ENCODE measurements at places on chromosomes 2 and 18.

DNA sequence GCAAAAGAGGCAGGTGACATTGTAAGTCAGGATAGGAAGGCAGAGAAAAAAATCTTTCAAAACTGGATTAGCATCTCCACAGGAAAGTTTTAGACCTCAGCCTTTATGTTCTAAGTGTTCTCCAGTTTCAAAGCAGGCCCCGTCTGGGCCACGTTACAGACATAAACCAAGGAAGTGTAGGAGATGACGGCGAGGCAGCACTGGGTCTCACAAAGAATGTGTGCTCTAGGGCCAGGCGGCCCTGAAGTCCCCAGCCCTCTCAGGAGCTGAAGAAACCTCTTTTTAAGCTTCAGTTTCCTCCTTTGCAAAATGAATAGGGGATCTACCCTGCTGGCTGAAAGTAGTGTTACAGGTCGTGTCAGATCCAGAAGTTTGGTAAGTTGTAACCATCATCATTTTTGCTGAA lies 81.7 kb downstream of the SPRED2 start:
- H3K4me1 ChIP-seq, result peaks cover 7% of the 10 kb centered on the region

DNA sequence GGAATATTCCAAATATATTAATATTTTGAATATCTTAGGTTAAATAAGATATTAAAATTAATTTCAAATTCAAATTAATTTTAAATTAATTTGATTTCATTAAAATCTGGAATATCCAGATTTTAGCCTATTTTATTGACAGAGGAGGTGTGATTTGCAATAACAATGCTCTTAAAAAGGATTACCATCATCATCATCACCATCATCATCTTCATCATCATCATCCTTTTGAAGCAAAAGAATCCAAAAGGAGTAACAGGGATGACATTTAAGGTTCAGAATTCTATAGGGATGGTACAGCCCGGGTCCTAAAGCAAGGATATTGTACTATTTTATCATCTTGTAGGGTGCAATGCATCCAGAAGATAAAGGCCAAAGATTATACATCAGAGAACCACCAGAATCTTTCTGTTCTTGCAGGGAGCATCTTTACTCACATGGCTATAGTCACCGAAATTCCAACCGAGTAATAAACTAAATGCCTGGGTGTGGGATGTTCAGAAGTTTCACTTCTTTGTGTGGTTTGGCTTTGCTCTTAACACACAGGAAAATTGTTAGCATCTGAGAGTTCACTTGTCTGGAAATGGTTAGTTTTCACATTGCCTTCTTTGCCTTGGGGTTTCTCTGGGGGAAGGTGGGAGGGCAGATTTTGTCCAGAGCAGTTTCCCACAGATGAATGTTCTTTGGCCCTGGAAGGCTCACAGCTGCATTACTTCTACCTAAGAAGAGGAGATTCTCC lies 99.1 kb upstream of the ITGA6 start:
- DNase-seq, result no peak
- no peak overlapping the region for H3K4me3 ChIP-seq
- no peaks in the 10 kb centered on the region for H3K36me3 ChIP-seq
- H3K27me3 ChIP-seq, result no peaks in the 10 kb centered on the region

GRCh38 chr18:10443001-10443400 lies 11.4 kb upstream of the APCDD1 start:
- no peaks in the 10 kb centered on the region for H3K27me3 ChIP-seq
- no peak overlapping the region for H3K4me3 ChIP-seq
- H3K27ac ChIP-seq, result no peak overlapping the region

DNA sequence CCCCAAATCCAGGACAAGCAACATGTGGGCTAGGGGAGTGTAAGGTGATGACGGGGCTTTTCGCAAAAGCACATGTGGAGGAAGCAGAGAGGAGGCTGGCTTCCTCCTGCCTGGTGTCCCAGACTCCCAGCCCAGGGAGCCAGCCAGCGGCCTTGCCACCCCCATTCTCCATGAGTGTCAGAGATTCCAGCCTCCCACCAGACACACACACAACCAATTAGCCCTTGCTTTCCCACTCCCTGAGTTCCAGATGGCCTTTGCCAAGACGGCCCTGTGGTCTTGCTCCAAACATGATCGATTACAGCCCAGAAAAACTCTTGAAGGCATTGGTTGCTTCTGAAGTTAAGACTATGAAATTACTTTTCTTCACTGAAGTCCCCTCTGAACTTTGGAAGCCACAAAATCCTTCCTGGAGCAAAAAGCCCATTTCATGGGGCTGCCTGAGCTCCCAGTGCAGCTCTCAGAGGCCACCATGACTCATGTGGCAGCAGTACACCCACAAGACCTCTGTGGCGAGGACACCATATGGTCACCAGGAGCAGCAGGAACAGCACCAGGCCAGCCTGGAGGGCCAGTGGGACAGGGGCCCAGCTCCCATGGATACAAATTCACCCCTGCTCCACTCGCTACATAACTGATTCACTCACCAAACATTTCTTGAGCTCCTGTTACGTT lies 69.1 kb upstream of the PID1 start:
- H3K27ac ChIP-seq, result no peak overlapping the region
- DNase-seq, result no peak
- H3K36me3 ChIP-seq, result no peaks in the 10 kb centered on the region
- no peaks in the 10 kb centered on the region for H3K27me3 ChIP-seq
- H3K4me3 ChIP-seq, result no peak overlapping the region

DNA sequence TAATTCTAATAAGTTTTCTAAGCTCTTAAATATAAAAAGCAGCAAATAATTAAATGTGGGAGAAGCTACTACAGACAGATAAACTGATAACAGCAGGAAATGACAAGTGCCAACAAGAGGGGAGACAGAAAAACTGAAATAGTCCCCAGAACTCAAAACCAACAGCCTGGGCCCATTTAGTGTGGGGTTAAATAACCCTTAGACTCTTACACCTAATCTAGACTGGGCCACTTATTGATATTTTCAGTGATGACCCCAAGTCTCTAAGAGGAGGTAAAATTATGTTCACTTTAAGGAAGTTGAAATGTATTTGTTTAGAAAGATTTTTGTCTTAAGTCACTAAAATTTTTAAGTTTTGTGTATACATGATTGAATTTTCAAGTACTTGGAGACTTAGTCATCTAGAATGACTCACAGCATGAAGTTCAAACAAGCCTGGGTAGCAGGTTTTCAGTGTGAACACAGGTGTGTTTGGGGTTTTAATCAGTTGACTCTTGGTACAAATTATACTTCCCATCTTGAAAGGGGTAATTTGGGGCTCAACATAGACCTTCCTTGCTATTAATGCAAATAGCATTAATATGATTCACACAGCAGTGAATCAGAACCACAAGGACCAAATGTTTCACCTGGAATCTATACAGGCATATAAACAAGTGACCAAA lies 54.9 kb upstream of the MYO3B start:
- H3K4me3 ChIP-seq, result no peak overlapping the region
- no peaks in the 10 kb centered on the region for H3K4me1 ChIP-seq
- no peaks in the 10 kb centered on the region for H3K36me3 ChIP-seq
- no peak for DNase-seq

GRCh38 chr2:46655551-46656436 lies 176.4 kb downstream of the TMEM247 start:
- no peak for DNase-seq
- no peaks in the 10 kb centered on the region for H3K27me3 ChIP-seq
- H3K4me1 ChIP-seq, result peaks cover 10% of the 10 kb centered on the region
- no peak overlapping the region for H3K27ac ChIP-seq

- no peak for DNase-seq
- H3K4me1 ChIP-seq, result peaks cover 9% of the 10 kb centered on the region
- H3K27me3 ChIP-seq, result no peaks in the 10 kb centered on the region
- peaks cover 32% of the 10 kb centered on the region for H3K36me3 ChIP-seq
- H3K4me3 ChIP-seq, result no peak overlapping the region
Observed at GRCh38 chr18:32271672-32272208, 81.9 kb downstream of the MEP1B start.

- H3K4me1 ChIP-seq, result no peaks in the 10 kb centered on the region
- no peaks in the 10 kb centered on the region for H3K27me3 ChIP-seq
- no peak overlapping the region for H3K4me3 ChIP-seq
- H3K36me3 ChIP-seq, result no peaks in the 10 kb centered on the region
Observed at GRCh38 chr2:205989271-205990071, 96.5 kb downstream of the INO80D start.

DNA sequence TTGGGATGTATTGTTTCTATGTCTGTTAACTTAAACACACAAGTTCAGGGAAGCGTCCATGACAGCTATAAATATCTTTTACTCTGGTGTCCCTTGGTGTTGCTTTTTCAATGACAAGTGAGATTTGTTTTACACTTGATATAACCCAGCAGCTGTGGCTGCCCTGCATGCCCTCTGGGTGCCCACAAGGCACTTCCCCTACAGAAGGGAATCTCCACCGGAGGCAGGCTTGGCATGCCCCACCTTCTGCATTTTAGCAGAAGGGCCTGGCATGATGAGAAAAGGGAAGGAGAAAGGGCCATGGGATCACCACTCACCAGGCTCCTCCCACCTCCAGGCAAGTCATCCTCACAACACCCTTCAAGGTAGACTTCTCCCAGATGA lies 68.7 kb downstream of the TMEM247 start:
- peak overlapping the region; percentile 24 for H3K4me3 ChIP-seq
- peaks cover 22% of the 10 kb centered on the region for H3K36me3 ChIP-seq
- peaks cover 13% of the 10 kb centered on the region for H3K4me1 ChIP-seq

GRCh38 chr2:226728996-226729395 lies 70.6 kb downstream of the IRS1 start:
- H3K27ac ChIP-seq, result no peak overlapping the region
- no peaks in the 10 kb centered on the region for H3K36me3 ChIP-seq
- H3K27me3 ChIP-seq, result no peaks in the 10 kb centered on the region
- no peak for DNase-seq

DNA sequence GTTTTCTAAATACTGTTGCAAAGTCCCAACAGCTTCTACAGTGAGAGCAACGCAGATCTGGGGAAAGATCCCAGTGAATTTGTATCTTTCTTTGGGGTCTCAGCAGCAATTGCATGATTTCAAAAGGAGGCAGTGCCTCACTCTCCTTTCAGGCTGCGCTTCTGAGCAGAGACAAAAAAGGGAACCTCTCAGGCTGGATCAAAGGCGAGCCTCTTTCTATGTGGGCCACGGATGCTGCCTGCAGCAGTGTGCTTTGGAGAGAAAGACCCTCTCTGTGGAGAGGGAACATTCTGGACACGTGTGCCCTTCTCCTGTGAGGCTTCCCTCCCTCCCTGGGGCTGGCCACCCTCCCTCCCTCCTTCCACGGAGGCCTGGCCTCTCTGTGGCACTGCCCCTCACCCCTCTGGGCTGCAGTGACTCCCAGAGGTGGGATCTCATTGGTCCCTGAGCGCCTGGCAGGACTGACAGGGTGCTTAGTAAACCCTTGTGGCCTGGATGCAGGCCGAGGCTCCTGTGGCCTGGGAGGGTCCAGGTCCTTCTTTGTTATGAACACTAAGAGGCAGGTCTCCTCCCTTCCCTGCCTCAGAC lies 21.6 kb upstream of the PDIA6 start:
- H3K4me1 ChIP-seq, result no peaks in the 10 kb centered on the region
- no peaks in the 10 kb centered on the region for H3K27me3 ChIP-seq
- H3K4me3 ChIP-seq, result no peak overlapping the region
- no peak overlapping the region for H3K27ac ChIP-seq
- no peak for DNase-seq
- H3K36me3 ChIP-seq, result no peaks in the 10 kb centered on the region

- H3K27ac ChIP-seq, result no peak overlapping the region
- DNase-seq, result no peak
- no peaks in the 10 kb centered on the region for H3K4me1 ChIP-seq
Observed at GRCh38 chr2:62297624-62298010, 101.7 kb downstream of the B3GNT2 start.

DNA sequence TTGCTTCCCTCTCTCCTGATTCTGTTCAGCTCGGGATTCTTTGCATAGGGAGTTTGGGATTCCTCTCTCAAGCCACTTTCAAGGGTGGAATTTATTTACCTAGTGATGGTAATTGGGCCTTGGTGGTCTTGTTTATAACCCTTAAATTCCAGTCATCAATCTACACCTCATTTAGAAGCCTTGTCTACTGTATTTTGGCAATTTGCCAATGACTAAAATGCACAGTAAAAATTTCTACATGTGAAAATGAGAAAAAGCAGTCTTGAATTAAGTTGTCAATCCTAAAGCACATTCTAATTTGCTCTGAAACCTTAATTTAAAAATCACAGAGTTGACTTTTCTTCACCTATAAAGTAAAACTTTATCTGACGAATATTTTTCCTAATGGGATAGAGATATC lies 749.2 kb upstream of the CRIM1 start:
- H3K27me3 ChIP-seq, result no peaks in the 10 kb centered on the region
- no peak overlapping the region for H3K27ac ChIP-seq
- no peak overlapping the region for H3K4me3 ChIP-seq
- H3K4me1 ChIP-seq, result no peaks in the 10 kb centered on the region
- no peaks in the 10 kb centered on the region for H3K36me3 ChIP-seq
- DNase-seq, result no peak

- DNase-seq, result no peak
- H3K27me3 ChIP-seq, result no peaks in the 10 kb centered on the region
- H3K36me3 ChIP-seq, result no peaks in the 10 kb centered on the region
- H3K27ac ChIP-seq, result peak overlapping the region; percentile 69
- H3K4me1 ChIP-seq, result peaks cover 12% of the 10 kb centered on the region
Observed at GRCh38 chr2:213150315-213151097, 906 bp downstream of the IKZF2 start.

DNA sequence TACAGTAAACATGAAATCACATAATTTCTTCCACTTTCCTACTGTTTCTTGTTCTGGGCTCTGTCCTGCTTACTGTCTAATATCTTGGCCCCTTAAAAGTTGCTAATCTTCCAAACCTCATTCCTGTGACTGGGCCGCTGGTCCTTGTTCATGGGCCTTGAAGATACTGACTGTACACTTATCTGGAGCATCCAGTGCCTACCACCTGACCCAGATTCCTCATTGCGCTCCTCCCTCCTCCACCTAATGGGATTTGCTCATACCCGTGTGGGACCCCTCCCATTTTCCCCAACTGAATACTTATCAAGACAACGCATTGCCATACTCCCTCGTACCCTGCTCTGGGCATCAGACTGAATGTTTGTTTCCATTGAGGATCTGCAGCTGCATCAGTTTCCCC lies 6.1 kb upstream of the IL37 start:
- no peak for DNase-seq
- H3K4me3 ChIP-seq, result no peak overlapping the region
- H3K27ac ChIP-seq, result no peak overlapping the region
- no peaks in the 10 kb centered on the region for H3K4me1 ChIP-seq
- H3K36me3 ChIP-seq, result no peaks in the 10 kb centered on the region
- H3K27me3 ChIP-seq, result no peaks in the 10 kb centered on the region

GRCh38 chr18:48754993-48755473 lies 195.7 kb downstream of the SMAD7 start:
- no peaks in the 10 kb centered on the region for H3K27me3 ChIP-seq
- no peak overlapping the region for H3K27ac ChIP-seq
- H3K4me1 ChIP-seq, result peaks cover 11% of the 10 kb centered on the region

GRCh38 chr2:102186791-102187495 lies at the start of gene IL1RL2:
Gene IL1RL2, plus strand, starts transcription at chr2:102187023. Its CDS starts 845 bp downstream, at chr2:102187868.
- no peak for DNase-seq
- no peaks in the 10 kb centered on the region for H3K36me3 ChIP-seq
- H3K4me3 ChIP-seq, result peak within 1 kb of the TSS; percentile 74
- peaks cover 4% of the 10 kb centered on the region for H3K4me1 ChIP-seq

- no peaks in the 10 kb centered on the region for H3K27me3 ChIP-seq
- no peak for DNase-seq
- H3K36me3 ChIP-seq, result no peaks in the 10 kb centered on the region
- no peak overlapping the region for H3K4me3 ChIP-seq
- H3K27ac ChIP-seq, result no peak overlapping the region
Observed at GRCh38 chr18:40832362-40832761, 1122.7 kb upstream of the PIK3C3 start.
